Osteoblast (primary cell): ENCODE measurements at places on chromosomes 1 and 21. TPM values are rescaled to one million over a fixed set of nuclear protein-coding genes. Genes with fewer than 3 reads are reported as not detected.

DNA sequence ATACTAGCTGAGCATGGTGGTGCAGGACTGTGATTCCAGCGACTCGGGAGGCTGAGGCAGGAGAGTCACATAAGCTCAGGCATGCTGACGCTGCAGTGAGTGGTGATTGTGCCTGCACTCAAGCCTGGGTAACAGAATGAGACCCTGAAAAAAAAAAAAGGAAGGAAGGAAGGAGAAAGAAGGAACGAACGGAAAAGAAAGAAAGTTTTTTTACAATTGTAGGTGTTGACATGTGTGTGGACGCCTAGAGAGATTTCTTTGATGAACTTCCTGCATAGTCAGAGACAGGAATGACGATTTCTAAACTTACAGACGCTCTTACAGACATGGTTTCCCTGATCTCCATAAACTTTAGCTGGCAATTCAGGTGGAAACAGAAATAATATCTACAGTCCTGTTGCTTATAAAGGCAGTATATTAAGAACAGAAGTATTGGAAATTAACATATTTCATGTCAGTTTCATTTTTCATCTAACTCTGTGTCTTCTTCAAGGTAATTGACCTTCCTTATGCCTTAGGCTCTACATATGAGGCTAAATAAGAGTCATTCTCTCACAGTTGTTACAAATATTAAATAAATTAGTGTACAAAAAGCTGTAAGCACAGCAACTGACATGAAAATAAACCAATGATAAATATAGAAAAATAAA lies 4.1 kb downstream of the SAMSN1 start:
- no peak overlapping the region for H3K4me3 ChIP-seq
- no peak overlapping the region for H3K27ac ChIP-seq
- no peak for DNase-seq
- H3K4me1 ChIP-seq = no peaks in the 10 kb centered on the region

The NPHS2 gene
- total RNA-seq = not detected in 2 replicates

GRCh38 chr1:29823561-29823960 lies 587.2 kb downstream of the PTPRU start:
- no peak for DNase-seq
- H3K4me3 ChIP-seq = no peak overlapping the region
- no peaks in the 10 kb centered on the region for H3K27me3 ChIP-seq
- H3K4me1 ChIP-seq = no peaks in the 10 kb centered on the region
- no peak overlapping the region for H3K27ac ChIP-seq
- H3K36me3 ChIP-seq = no peaks in the 10 kb centered on the region

The PERM1 gene
- not detected in 2 replicates for total RNA-seq

GRCh38 chr1:152909206-152909605 lies 860 bp downstream of the IVL start:
- no peaks in the 10 kb centered on the region for H3K36me3 ChIP-seq
- H3K4me3 ChIP-seq = no peak overlapping the region
- H3K27me3 ChIP-seq = peaks cover 13% of the 10 kb centered on the region
- H3K4me1 ChIP-seq = peaks cover 15% of the 10 kb centered on the region
- no peak overlapping the region for H3K27ac ChIP-seq
- no peak for DNase-seq

GRCh38 chr1:86991549-86992186 lies 77.2 kb downstream of the HS2ST1 start:
- DNase-seq = no peak
- no peaks in the 10 kb centered on the region for H3K27me3 ChIP-seq
- H3K4me1 ChIP-seq = peaks cover 11% of the 10 kb centered on the region
- H3K36me3 ChIP-seq = no peaks in the 10 kb centered on the region

The TFF2 gene
- total RNA-seq = not detected in 2 replicates

DNA sequence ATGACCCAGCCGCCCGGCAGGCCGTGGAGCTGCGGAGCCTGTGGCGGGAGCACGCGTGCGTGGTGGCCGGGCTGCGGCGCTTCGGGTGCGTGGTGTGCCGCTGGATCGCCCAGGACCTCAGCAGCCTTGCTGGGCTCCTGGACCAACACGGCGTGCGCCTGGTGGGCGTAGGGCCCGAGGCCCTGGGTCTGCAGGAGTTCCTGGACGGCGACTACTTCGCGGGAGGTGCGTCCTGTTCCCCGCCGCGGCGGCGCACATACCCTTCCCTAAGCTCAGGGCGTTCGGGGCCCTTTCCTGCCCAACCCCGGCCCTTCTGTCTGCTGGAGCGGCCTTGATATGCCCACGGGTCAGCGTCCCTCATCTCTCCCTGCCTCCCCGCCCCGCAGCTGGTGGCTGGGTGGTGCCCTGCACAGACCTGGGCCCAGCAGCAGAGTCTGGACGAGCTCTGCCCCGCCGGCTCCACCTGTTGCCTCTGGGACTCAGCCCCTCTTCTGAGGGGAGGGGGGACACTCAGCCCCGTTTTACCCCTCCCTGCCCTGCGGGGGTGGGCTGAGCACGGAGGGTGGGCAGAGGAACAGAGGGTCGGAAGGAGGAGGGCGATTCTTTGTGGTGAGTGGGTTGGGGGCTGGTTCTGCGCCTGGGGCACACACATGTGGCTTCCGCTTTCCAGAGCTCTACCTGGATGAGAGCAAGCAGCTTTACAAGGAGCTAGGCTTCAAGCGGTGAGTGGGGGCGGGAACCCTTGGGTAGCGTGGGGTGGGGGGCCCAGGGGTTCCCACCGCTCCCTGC lies 688 bp downstream of the PRXL2B start:
- no peaks in the 10 kb centered on the region for H3K27me3 ChIP-seq
- H3K36me3 ChIP-seq = no peaks in the 10 kb centered on the region
- H3K4me3 ChIP-seq = peak overlapping the region; percentile 86

DNA sequence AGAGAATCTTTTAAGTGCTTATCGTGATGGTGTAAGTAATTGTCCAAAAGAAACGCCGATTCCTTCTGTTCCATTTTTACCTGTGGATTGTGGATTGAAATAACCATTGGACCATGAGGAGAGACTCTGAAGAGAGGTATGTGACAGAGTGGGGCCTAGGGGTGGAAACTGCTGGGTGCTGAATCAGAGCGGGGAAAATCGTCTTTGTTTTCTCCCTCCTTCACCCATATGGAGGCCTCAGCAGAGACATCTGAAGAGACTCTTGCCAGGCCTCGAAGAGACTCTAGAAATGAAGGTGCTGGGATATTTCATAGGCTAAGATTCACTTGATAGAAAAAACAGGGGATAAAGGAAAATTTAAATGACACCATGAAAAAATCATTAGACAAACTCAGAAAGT lies 1327.0 kb downstream of the BRINP3 start:
- no peak overlapping the region for H3K27ac ChIP-seq
- no peaks in the 10 kb centered on the region for H3K36me3 ChIP-seq
- no peaks in the 10 kb centered on the region for H3K4me1 ChIP-seq
